ENCODE measurements at places on chromosomes 7 and 10. TPM values are rescaled to one million over a fixed set of nuclear protein-coding genes. Genes with fewer than 3 reads are reported as not detected.
A peak's percentile ranks its signal among the peaks of the same experiment; 100 is the strongest.

DNA sequence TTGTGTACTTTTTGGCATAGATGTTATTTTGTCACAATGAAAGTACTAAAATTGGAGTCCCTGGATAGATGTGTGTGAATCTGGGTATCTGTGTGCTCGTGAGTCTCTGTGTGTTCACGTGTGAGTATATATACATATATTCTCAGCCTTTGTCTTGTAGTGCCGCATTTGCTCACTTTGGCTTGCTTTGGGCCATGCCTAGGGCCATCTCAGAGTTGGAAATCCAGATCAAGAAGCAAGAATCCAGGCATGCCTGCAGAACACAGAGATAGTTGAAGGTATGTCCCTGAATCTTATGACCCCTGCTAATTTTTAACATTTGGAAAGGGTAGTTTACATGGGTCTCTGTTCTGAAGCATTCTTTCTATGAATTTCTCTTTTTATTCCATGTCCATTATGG lies 208.7 kb downstream of the PHTF2 start:
- no peak overlapping the region for H3K4me3 ChIP-seq
- H3K27me3 ChIP-seq: no peaks in the 10 kb centered on the region
- H3K36me3 ChIP-seq: no peaks in the 10 kb centered on the region
- no peaks in the 10 kb centered on the region for H3K4me1 ChIP-seq

DNA sequence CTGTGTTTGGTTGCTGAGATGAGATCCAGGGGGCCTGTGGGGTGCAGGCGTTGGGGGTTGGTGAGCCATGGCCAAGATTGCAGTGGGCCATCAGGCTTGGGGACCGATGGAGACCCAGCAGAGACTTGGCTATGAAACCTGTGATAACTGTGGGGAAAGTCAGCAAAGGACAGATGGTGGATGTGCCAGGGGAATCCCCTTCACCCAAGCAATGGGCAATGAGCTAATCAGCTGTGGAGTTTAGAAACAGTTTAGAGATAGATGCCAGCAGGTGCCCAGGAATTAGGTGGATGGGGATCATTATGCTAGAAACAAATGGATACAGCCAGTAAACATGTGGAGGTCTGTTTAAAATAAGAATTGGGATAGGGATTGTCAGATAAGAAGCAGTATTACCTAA lies 151.4 kb upstream of the FERD3L start:
- H3K27ac ChIP-seq: no peak overlapping the region
- H3K4me1 ChIP-seq: no peaks in the 10 kb centered on the region
- H3K27me3 ChIP-seq: no peaks in the 10 kb centered on the region
- H3K4me3 ChIP-seq: no peak overlapping the region

HYAL4 gene
- total RNA-seq: not detected

GRCh38 chr10:22690614-22691431 lies 23.6 kb downstream of the PIP4K2A start:
- no peak overlapping the region for H3K27ac ChIP-seq
- H3K4me3 ChIP-seq: no peak overlapping the region
- H3K36me3 ChIP-seq: no peaks in the 10 kb centered on the region

- H3K4me3 ChIP-seq: no peak overlapping the region
- H3K36me3 ChIP-seq: no peaks in the 10 kb centered on the region
- no peaks in the 10 kb centered on the region for H3K4me1 ChIP-seq
Measured at GRCh38 chr7:135707570-135707966, 20.4 kb downstream of the SLC13A4 start.

DNA sequence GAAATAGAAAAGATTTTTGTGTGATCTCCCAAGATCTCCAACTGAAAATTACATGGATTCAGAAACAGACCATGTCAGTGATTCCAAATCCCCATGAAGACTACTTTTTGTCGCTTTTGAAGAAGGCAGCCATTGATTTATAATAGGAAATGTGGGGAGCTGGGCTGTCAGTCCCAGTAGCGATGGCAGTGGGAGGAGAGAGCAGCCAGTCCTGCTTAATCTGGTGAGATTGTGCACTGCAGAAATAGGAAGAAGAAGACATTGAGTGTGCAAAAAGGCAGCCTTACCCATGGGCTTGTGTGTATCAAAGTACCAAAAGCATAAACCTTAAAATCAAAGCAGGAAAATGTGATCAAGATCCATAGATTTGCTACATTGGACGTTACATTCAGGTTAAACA lies 4.8 kb downstream of the ADRB1 start:
- DNase-seq: no peak
- H3K27ac ChIP-seq: no peak overlapping the region
- H3K4me3 ChIP-seq: no peak overlapping the region
- peaks cover 87% of the 10 kb centered on the region for H3K27me3 ChIP-seq
- H3K36me3 ChIP-seq: no peaks in the 10 kb centered on the region

DNA sequence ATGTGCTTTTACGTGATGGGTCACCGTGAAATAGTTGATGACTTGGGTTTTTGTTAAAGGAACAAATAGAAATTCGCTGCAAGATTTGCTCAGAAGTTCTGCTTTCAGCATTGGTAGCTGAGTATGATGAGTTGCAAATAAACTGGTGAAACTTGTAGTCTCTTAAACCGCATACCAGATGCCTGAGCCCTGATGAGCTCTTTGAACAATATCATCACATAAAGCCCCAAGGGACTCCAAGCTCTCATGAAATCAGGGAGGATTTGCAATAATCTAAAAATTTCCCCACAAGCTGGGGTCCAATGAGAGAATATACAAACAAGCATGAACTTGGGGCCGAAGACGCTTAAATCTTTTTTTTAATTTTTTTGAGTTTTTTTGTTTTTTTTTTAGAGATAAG lies 312.4 kb downstream of the CALN1 start:
- no peak overlapping the region for H3K4me3 ChIP-seq
- H3K36me3 ChIP-seq: no peaks in the 10 kb centered on the region
- no peak overlapping the region for H3K27ac ChIP-seq
- H3K27me3 ChIP-seq: no peaks in the 10 kb centered on the region
- H3K4me1 ChIP-seq: no peaks in the 10 kb centered on the region

DNA sequence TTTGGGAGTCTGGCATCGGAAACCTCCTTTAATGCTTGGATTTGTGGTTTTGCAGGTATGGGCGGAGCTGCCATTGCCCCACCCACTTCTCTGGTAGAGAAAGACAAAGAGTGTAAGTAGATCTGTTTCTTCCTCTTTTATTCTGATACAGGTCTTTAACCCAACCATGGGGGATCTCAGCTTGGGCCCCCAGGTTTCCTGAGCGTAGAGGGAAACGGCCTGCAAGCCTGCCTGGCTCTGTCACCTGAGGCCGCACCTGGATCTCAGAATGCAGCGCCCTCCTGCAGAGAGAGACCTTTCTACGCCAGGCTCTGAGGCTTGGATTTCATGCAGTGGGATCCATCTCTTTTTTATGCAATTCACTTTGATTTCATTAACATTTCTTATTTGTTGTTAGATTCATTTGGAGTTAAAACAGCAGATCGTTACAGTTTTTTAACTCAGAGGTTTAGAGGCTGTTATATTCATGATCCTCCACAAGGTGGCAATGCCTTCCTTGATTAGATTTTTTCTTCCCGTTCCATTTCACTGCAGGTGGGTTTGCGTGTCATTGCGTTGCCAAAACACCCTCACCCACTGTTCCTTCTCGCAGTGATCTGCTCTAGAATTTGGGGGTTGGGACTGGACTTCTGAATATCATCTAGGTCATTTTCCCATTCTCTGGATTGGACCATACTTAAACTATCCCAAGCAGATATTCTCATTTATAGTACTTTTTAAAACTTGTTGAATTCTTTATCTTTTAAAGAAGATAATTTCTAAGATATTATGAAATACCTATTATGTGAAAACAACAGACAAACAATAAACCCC lies 20.0 kb downstream of the RBM17 start:
- peaks cover 5% of the 10 kb centered on the region for H3K4me1 ChIP-seq
- DNase-seq: peak; percentile 64
- peaks cover 55% of the 10 kb centered on the region for H3K36me3 ChIP-seq
- H3K4me3 ChIP-seq: no peak overlapping the region
- no peaks in the 10 kb centered on the region for H3K27me3 ChIP-seq

- no peaks in the 10 kb centered on the region for H3K36me3 ChIP-seq
- H3K27me3 ChIP-seq: peaks cover 100% of the 10 kb centered on the region
- peaks cover 20% of the 10 kb centered on the region for H3K4me1 ChIP-seq
- DNase-seq: no peak
Measured at GRCh38 chr10:100749309-100750217, 4.2 kb downstream of the PAX2 start.

GRCh38 chr10:129780198-129780597 lies 183.9 kb downstream of the EBF3 start:
- DNase-seq: no peak
- H3K4me3 ChIP-seq: no peak overlapping the region
- H3K27me3 ChIP-seq: no peaks in the 10 kb centered on the region
- H3K4me1 ChIP-seq: no peaks in the 10 kb centered on the region

DNA sequence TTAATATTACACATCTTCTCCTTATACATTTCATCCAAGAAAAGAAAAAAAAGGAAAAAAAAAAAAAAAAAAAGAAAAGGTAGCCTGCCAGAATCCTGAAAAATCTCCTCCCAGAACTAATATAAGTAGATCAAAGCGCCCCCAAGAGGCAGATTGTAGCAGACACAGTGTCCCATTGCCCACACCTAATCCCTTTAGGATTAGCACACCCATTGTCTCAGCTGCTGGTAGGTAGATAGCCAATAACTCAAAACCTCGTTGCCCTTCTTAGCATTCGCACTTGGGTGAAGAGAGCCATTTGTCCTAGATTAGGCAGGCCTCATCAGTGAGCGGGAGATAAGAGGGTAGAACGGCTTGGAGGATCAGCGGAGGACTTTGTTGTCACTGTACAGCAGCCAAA lies 100.2 kb upstream of the SORCS1 start:
- no peaks in the 10 kb centered on the region for H3K4me1 ChIP-seq
- no peaks in the 10 kb centered on the region for H3K36me3 ChIP-seq
- no peak overlapping the region for H3K27ac ChIP-seq
- H3K4me3 ChIP-seq: no peak overlapping the region
- H3K27me3 ChIP-seq: no peaks in the 10 kb centered on the region
- no peak for DNase-seq

- H3K4me3 ChIP-seq: no peak overlapping the region
- no peak for DNase-seq
- H3K36me3 ChIP-seq: no peaks in the 10 kb centered on the region
- H3K27ac ChIP-seq: no peak overlapping the region
- peaks cover 5% of the 10 kb centered on the region for H3K4me1 ChIP-seq
Measured at GRCh38 chr10:122503012-122503411, 41.7 kb downstream of the HTRA1 start.

DNA sequence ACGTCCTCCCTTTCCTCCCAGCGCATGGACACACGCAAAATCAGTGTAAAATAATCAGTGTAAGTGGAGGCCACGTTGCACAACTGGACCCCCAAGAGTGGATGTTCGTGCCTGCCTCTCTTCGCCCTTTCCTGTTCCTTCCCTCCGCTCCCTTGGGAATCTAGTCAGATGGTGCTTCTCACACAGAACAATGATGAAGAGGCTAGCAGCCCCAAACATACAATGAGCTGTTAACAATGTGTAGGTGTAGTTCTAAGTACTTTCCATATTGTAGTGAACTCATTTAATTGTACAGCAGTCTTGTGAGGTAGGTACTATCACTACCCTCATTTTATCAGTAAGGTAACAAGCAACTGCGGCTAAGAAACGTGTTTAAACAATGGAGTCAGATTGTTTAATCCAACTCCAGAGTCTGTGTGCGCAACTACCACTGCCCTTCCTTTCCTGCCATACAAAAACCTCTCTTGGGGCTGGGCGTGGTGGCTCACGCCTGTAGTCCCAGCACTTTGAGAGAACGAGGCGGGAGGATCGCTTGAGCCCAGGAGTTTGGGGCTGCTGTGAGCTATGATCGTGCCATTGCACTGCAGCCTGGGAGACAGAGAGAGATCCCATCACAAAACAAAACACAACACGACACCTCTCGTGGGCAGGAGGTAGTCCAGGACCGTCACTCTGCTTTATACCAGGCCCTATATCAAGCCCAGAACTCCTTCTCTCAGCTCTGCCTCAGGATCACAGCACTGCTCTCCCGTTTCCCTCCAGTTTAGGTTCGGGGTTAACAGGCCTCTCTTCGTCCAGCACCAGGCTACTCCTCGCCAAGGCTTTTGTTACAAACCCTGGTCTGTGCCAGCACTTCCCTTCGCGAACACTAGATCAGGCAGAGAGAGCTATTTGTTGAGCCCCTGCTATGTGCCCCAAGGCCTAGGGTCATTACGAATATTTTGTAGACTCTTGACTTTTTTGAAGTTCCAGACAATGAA lies 1.1 kb downstream of the FKBP9 start:
- H3K36me3 ChIP-seq: no peaks in the 10 kb centered on the region
- no peaks in the 10 kb centered on the region for H3K4me1 ChIP-seq
- no peaks in the 10 kb centered on the region for H3K27me3 ChIP-seq
- DNase-seq: no peak

AGMO gene
- total RNA-seq: 0.11 TPM

GIMAP5 gene
- 0.45 TPM for total RNA-seq

GRCh38 chr10:76026176-76026771 lies 594.9 kb downstream of the LRMDA start:
- no peaks in the 10 kb centered on the region for H3K27me3 ChIP-seq
- no peaks in the 10 kb centered on the region for H3K36me3 ChIP-seq
- no peak for DNase-seq
- H3K4me1 ChIP-seq: no peaks in the 10 kb centered on the region
- no peak overlapping the region for H3K27ac ChIP-seq

DNA sequence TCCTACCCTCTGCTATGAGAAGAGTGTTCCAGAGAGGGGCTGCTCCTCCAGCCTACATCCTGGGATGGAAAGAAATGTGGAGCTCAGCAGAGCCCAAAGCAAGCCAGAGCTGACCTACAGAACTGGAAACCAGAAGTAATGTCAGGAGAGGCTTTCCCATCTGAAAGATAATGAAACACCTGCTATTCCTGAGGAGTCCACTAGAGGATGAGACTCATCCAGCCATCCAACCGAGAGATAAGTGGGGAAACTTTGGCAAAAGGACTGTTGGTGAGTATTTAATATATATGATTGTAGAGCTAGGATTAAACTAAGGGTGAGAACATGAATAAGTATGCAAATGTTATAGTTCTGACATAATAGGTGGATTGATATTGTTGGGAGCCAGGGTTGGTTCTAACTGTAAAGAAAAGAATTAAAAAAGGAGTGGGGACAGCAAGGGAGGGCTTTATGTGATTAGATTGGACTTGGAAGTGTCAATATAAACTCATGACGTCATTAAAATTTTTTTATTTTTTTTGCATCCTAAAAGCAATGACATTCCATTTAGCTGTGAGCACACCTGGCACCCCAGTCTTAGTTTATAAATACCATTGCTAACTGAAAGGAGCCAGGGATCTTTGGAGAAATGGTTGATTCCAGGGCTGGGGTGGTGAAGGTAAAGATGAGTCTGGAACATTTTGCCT lies 312.8 kb upstream of the NFE2L3 start:
- H3K27ac ChIP-seq: peak overlapping the region; percentile 71
- H3K36me3 ChIP-seq: no peaks in the 10 kb centered on the region
- H3K4me3 ChIP-seq: no peak overlapping the region
- H3K4me1 ChIP-seq: peaks cover 31% of the 10 kb centered on the region

GRCh38 chr7:129768614-129769399 lies 157.3 kb downstream of the NRF1 start:
- no peaks in the 10 kb centered on the region for H3K4me1 ChIP-seq
- H3K36me3 ChIP-seq: no peaks in the 10 kb centered on the region
- peaks cover 17% of the 10 kb centered on the region for H3K27me3 ChIP-seq
- no peak for DNase-seq
- H3K27ac ChIP-seq: no peak overlapping the region
